ENCODE measurements at places on chromosomes 16 and 17. TPM values are rescaled to one million over a fixed set of nuclear protein-coding genes. Genes with fewer than 3 reads are reported as not detected.

ZG16 gene
- not detected for total RNA-seq

SALL1 gene
- not detected for total RNA-seq

NT5M gene
- total RNA-seq = 2.6 TPM

EIF4A3 gene
- total RNA-seq = 251 TPM

ST3GAL2 gene
- 18.1 TPM for total RNA-seq

PPP1R1B gene
- total RNA-seq = not detected

DLX4 gene
- total RNA-seq = 0.73 TPM

SLC16A5 gene
- total RNA-seq = 1.2 TPM

CD68 gene
- total RNA-seq = 5.3 TPM

NOG gene
- 0.43 TPM for total RNA-seq

CACNG1 gene
- total RNA-seq = not detected

TSR1 gene
- total RNA-seq = 156 TPM

TMEM220 gene
- total RNA-seq = 1.7 TPM

MT1G gene
- 28.8 TPM for total RNA-seq

PPL gene
- 0.08 TPM for total RNA-seq

C16orf96 gene
- 0.05 TPM for total RNA-seq

TNFRSF17 gene
- total RNA-seq = not detected

YBX2 gene
- 0.18 TPM for total RNA-seq

KRTAP16-1 gene
- not detected for total RNA-seq

FOXL1 gene
- total RNA-seq = not detected

KAT8 gene
- total RNA-seq = 59.8 TPM

ANKRD40 gene
- total RNA-seq = 54.4 TPM

DNASE1L2 gene
- total RNA-seq = 0.86 TPM

FBXL16 gene
- 6.0 TPM for total RNA-seq

ADAMTS18 gene
- not detected for total RNA-seq

PPM1E gene
- 0.03 TPM for total RNA-seq

ZNF205 gene
- 0.18 TPM for total RNA-seq

EVPL gene
- total RNA-seq = 0.11 TPM

SLX1B gene
- 49.0 TPM for total RNA-seq

KIF18B gene
- total RNA-seq = 4.8 TPM

SULT1A2 gene
- total RNA-seq = not detected

PSME3 gene
- 361 TPM for total RNA-seq

COL1A1 gene
- 3.2 TPM for total RNA-seq

CHRNE gene
- 0.35 TPM for total RNA-seq

RNF222 gene
- total RNA-seq = not detected

ZNF18 gene
- total RNA-seq = 7.3 TPM

CSH2 gene
- total RNA-seq = not detected

ENPP7 gene
- total RNA-seq = not detected

MAP2K6 gene
- total RNA-seq = 0.87 TPM

NCBP3 gene
- total RNA-seq = 36.4 TPM

TNP2 gene
- total RNA-seq = not detected

DNAH2 gene
- total RNA-seq = not detected

RASL10B gene
- total RNA-seq = 2.6 TPM

CCL1 gene
- total RNA-seq = 3.6 TPM

NEUROD2 gene
- not detected for total RNA-seq

PIK3R5 gene
- 13.6 TPM for total RNA-seq

DCAF7 gene
- 89.7 TPM for total RNA-seq

ITGB4 gene
- 0.63 TPM for total RNA-seq

G6PC1 gene
- not detected for total RNA-seq

ITGA2B gene
- total RNA-seq = 1.8 TPM

OTOP2 gene
- not detected for total RNA-seq

KLHL11 gene
- total RNA-seq = 30.3 TPM

KRT25 gene
- not detected for total RNA-seq

C16orf89 gene
- not detected for total RNA-seq

Data from activated T-cell treated with anti-CD3 and anti-CD28 coated beads, Interleukin-2, amount 50 U/mL, for 4 hours (primary cell).